8988T (cell line): ENCODE measurements at places on chromosomes 7 and 10.

GRCh38 chr7:81488210-81488609 lies 281.6 kb downstream of the HGF start:
- no peak for DNase-seq

GRCh38 chr10:119522747-119523426 lies 19.6 kb downstream of the RGS10 start:
- peak; percentile 81 for DNase-seq

GRCh38 chr10:77763453-77764430 lies 126.1 kb upstream of the KCNMA1 start:
- no peak for DNase-seq

GRCh38 chr10:25556457-25556856 lies 377.6 kb upstream of the MYO3A start:
- DNase-seq: no peak

DNA sequence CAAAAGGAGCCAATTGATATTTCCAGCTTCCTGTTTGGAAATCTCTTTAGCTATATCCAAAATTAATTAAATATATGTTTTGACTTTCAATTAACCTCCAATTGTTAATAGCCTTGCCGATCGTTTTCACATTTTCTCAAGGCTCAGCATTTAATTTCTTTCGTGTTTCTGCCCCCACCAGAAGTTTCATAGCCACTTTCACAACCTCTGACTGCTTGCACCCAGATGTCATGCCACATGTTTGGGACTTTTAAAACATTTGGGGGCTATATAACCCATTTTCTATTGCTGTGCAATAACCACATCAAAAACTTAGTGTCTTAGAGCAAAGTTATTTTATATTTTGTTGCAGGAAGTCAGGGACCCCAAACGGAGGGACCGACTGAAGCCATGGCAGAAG lies 510.6 kb upstream of the CNTNAP2 start:
- DNase-seq: no peak

DNA sequence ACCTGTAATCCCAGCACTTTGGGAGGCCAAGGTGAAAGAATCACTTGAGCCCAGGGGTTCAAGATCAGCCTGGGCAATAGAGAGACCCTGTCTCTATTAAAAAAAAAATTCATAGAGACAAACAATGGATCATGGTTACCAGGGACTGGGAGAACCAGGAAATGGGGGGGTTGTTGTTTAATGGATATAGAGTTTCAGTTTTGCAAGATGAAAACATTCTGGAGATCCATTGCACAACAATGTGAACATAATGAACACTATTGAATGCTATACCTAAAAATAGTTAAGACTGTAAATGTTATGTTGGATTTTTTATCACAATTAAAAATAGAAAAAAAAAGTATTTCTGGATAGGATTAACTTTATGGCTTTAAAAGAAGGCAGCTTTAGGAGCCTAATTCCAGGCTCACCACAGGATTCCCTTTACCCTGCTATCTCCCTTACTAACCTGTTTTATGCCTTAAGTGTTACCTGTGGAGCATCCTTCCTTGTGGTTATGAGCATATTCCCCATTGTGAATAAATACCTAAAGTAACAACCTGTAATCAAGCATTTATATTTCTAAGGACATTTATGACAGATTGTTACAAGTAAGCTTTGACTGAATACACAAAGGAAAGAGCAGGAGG lies 45.1 kb upstream of the SGCE start:
- no peak for DNase-seq

DNA sequence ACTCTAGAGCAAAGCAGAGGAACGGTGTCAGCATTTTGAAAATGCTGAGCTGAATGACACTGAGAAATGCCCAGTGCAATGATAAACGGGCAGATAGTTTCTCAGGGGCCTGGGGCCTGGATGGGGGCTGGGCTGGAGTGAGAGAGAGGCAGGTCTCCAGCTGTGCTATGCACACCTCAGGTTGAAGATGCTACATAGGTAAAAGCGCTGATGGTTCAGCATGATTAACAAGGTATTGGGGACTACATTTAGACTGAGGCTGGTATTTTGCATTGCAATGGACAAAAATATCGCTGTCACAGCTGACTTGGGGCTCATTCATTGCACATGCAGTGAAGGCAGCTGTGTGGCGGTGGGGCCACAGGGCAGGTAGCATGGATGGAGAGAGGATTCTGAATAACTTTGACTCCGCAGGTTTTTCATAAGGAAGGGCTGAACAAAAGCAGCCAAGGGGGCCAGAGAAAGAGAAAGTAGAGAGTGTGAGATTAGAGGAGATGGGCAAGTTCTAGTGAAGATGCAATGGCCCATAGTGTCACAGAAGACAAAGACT lies 290.8 kb upstream of the ZNF32 start:
- no peak for DNase-seq

DNA sequence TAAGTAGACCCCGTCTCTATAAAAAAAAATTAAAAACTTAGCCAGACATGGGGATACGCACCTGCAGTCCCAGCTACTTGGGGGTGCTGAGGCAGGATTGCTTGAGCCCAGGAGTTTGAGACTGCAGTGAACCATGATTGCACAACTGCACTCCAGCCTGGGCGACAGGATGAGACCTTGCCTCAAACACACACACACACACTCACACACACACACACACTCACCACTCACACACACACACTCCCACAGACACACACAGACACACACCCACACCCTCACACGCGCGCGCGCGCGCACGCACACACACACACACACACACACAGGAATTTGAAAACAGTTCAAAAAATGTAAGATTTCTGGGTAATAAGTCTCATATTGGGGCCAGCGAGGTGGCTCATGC lies 8.7 kb upstream of the GRIFIN start:
- no peak for DNase-seq

GRCh38 chr10:110508159-110508788 lies 10.6 kb downstream of the DUSP5 start:
- no peak for DNase-seq

GRCh38 chr10:69492746-69493462 lies 41.6 kb downstream of the TSPAN15 start:
- DNase-seq: no peak

- DNase-seq: no peak
These were observed 70.6 kb downstream of the MLLT10 start for GRCh38 chr10:21604651-21605050.

DNA sequence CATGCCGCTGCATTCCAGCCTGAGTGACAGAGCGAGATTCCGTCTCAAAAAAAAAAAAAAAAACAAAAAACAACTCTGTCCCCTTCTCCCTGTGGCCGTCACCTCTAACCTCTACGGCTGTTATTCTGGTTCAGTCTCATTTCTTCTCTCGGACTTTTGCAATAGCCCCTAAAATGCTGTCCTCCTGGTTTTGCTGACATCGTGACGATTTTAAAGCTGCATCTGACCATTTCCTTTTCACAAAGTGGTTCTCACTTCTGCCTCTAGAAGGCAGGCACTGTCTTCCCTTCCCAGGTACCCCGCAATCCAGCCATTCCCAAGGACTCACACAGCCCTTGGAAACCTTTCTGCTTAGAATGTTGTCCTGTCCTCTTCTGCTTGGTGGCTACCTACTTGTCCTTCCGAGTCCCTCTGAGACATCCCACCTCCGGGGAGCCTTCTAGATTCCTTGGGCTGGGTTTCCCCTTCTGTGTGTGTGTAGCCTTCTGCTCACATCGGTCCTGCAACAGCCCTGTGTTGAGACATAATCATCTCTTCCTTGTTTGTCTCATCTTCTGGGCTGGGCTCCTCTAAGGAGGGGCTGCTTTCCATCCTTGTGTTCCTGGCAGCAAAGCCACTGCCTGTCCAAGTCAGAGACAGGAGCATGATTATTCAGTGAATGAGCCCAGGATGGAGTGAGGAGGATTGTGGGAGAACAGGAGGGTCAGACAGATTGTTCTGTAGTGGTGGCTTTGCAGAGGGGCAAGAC lies 83.1 kb downstream of the GRK5 start:
- no peak for DNase-seq

DNA sequence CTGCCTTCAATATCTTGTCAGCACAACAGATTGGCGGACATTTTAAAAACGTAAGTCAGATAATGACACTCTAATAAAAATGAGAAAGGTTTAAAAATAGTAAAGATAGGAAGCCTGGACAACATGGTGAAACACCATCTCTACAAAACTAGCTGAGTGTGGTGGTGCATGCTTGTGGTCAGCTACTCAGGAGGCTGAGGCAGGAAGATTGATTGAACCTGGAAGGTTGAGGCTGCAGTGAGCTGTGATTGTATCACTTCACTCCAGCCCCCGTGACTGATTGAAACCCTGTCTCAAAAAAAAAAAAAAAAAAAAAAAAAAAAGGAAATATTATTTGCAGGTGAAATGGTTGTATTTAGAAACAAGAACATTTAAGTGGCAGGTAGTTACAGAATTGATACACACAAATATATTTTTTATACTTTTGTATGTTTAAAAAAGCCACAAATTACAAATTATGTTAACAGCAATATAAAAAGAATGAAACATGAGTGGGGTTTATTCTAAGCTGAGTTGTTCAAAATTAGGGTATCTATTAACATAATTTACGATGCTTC lies 141.9 kb downstream of the ADK start:
- DNase-seq: no peak

DNA sequence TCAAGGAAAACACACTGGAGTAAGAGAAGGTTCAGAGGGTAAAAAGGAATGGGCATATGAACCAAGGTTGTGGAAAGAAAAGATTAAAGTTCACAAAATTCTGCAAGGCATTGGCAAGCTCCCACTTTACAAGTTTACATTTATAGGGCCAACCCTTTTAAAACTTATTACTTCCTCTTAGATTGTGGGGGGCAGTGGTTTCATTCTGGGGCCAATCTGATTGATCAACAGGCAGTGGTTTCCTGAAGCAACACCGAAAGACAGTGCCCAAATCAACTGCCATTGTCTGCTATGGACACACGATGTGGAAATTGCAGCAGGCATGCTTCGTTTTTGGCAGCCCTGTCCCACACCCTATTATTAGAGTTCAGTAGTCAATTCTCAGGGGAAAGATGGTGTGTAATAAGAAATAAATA lies 154.0 kb downstream of the SGMS1 start:
- DNase-seq: no peak

- no peak for DNase-seq
These were observed 3.4 kb upstream of the PRKAR2B start for GRCh38 chr7:107041097-107041496.

GRCh38 chr10:91088300-91089140 lies 131.9 kb upstream of the PCGF5 start:
- DNase-seq: no peak

DNA sequence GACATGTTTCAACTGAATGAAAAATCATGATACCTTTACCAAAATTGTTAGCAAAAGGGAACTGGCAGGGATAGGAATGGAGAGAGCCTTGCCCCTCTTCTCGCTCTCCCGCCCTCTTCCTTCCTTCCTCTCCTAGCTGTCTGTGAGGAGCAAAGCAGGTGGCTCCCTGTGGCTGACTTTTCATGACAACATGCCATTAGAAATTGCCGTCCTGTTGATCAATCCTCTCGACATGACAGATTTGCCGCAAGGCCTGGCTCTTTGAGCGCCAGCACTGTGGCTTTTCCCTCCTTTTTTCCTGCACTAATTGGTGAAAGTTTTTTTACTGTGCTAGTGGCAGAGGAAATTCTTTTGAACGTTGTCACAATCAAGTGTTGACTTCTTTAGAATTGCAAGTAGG lies 171.1 kb downstream of the TCF7L2 start:
- no peak for DNase-seq

DNA sequence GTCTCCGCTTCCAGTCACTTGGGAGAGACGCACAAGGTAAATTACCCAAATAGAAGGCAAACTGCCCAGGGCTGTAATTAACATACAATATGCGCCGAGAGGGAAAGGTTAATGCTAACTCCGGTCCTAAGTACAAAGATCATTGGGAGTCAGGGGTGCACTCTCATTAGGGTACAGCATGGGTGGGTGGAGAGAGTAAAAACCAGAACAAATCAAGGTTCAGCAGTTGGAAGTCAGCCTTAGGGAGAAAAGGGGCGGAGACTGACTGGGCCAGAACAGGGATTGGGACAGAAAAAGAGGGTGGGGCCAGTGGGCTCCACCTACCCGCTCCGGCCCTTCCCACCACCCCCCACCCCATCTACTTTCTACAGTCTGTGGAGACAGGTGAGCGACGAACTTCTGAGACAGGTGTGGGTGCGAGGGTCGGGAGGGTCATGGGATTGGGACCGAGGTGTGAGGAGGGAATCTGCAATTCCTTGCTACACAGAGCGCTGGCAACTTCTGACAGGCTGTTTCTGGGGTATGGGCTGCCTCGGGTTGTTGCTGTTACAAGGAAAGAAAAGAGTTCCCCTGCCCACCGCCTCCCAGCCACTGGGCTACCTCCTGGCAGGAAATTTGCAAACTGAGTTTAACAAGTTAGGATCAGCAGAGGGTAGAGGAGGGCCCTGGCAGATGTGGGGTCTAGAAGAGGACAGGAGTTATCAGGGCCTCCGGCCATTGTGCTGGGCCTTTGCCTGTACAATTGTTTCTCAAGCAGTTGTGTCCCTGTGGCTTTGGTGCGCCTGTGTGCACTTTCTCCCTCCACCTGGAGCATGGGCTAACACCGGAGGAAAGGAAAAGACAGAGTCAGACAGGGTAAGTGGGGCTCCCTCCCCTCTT lies at the start of gene TMEM139:
Gene TMEM139 (plus strand): TSS at position 368 of the 879 bp plus-strand sequence. CDS start 1,000 bp downstream, outside the sequence.
- DNase-seq: no peak

GRCh38 chr7:127629268-127629854 lies 11.4 kb upstream of the PAX4 start:
- DNase-seq: peak; percentile 34

- DNase-seq: no peak
These were observed 32.4 kb downstream of the WDR86 start for GRCh38 chr7:151377406-151377805.

- no peak for DNase-seq
These were observed 32.4 kb downstream of the TACC2 start for GRCh38 chr10:122021379-122021778.

- DNase-seq: no peak
These were observed 611.9 kb downstream of the PTPRN2 start for GRCh38 chr7:157975401-157976372.
